Skin of body (tissue), 3 donors: ENCODE measurements at places on chromosomes 5 and 9.
A peak's percentile ranks its signal among the peaks of the same experiment; 100 is the strongest.

- DNase-seq: no peak
Observed at GRCh38 chr5:83895860-83896259, 175.2 kb upstream of the HAPLN1 start.

- no peak for DNase-seq
Observed at GRCh38 chr5:123278284-123278683, 144.9 kb downstream of the CEP120 start.

DNA sequence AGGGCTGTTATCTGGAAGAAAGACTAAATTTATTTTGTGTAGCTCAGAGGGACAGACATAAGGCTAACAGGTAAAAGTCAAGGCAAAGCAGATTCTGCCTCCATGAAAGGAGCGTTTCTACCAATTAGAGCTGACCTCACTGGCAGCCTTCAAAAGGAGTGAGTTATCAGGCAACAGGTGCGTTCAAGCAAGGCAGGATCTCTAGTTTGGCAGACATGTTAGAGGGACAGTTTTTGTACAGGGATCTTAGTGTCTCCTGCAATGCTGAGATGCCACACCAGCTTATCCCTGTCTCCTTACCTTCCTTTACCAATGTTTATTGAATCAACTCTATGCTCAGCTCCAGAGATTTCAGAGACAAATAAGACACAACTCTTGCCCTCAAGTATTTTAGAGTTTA is 73.8 kb downstream of the NRG2 start:
- DNase-seq: no peak

- DNase-seq: peak; percentile 42
Observed at GRCh38 chr5:41843456-41844370, 26.5 kb downstream of the OXCT1 start.

GRCh38 chr5:137344723-137345322 is 154.3 kb downstream of the SPOCK1 start:
- DNase-seq: no peak

- DNase-seq: no peak
Observed at GRCh38 chr9:7006417-7006816, 248.6 kb downstream of the KDM4C start.

DNA sequence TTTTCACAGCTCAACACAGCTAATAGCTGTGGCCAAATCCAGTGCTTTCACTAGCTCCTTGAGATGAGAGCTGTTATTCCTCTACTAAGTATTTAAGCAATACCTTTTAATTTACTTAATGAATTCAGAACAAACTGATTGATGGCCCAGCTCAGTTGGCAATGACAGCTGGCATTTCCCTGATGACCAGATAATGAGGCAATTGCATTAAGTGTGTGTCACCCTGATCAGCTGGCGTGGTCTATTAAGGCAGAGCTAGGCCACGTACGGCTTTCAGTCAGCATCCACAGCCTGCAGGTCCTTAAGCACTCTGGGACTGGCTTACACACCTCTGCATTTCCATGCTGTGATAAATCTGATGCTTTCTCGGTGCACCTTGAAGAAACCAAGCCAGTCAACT is 34.4 kb downstream of the TTLL11 start:
- DNase-seq: no peak

- no peak for DNase-seq
Observed at GRCh38 chr9:5392285-5392684, 45.4 kb downstream of the PLGRKT start.

DNA sequence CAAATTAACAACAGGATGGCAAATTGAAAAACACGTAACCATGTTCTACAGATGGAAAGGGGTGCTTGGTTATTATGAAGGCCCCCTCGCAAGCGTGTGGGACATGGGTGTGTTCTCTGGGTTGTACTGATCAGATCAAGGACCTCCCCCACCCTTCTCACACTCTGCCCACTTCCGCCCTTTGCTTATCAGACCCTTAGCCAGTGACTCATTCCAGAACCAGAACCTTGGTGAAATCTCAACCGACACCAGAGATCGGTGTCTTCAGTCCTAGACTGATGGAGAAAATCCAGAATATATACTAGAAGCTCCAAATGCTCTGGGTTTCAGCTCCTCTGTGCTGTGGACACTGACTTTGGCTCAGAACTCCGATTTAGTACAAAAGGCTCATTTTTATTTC is 64.9 kb downstream of the PTTG1 start:
- DNase-seq: no peak

GRCh38 chr5:17219469-17219868 is 2.0 kb downstream of the BASP1 start:
- DNase-seq: peak; percentile 52

DNA sequence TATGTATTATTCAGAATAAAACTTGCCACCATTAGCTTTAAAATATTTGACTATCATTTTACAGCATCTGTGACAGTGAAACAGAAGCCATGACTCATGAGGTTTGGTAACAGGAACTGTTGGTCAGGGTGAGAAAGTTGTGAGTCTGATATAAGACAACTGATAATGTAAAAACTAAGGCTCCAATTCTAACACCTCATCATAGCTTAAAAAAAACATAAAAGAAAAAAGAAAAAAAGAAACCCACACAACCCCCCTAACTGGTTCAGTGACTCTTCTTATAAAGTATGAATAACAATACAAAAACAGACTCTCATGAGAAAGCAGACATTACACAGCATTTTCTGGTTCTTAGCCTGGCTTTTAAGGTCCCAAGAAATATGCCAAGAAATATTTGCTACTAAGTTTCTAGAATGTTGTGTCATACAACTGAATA is 85.8 kb downstream of the MRPS27 start:
- DNase-seq: no peak

- DNase-seq: no peak
Observed at GRCh38 chr5:173743641-173744343, 127.3 kb upstream of the BOD1 start.
